ENCODE measurements at places on chromosomes 7 and 10.

DNA sequence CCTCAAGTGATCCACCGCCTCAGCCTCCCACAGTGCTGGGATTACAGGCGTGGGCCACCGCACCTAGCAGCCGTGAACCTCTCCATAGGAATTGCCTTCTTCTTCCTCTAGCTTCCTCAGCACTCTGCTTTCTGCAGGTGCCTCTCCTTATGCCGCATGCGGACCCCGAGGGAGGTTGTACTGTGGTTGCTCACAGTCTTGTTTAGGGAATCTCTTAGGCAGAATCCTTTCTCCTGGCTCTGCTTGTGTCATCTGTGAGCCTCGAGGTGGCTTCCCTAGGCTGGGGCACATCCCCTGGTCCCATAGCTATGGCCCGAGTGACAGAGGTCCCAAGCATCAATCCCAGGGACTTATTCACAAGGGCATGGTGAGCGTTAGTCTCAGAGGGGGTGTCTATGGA, 33.2 kb upstream of the GIMAP8 start:
- no peak for DNase-seq

GRCh38 chr7:151592868-151593486, 73.3 kb upstream of the RHEB start:
- no peak for DNase-seq

DNA sequence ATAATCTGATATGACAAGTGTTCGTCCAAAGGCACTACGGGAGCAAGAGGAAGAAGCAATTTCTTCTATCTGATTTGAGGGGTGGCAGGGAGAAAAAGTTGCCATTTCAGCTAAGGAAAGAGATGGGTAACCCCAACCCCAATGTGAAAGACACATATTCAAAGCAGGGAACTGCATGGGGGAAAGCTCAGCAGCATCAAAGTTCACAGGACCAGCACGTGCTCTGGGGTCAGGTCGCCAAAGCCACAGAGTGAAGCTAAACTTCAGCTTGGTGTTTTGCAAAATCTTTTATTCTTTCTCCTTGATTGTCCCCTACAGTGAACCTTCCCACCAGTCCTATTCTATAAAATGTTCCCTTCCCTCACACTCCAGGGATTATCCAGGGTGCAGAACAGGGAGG, 112.8 kb upstream of the PPP2R2D start:
- no peak for DNase-seq

- DNase-seq = no peak
Observed at GRCh38 chr10:97574374-97575126, 2.0 kb downstream of the ANKRD2 start.

GRCh38 chr10:127910464-127910770, 3.5 kb downstream of the PTPRE start:
- DNase-seq = no peak

DNA sequence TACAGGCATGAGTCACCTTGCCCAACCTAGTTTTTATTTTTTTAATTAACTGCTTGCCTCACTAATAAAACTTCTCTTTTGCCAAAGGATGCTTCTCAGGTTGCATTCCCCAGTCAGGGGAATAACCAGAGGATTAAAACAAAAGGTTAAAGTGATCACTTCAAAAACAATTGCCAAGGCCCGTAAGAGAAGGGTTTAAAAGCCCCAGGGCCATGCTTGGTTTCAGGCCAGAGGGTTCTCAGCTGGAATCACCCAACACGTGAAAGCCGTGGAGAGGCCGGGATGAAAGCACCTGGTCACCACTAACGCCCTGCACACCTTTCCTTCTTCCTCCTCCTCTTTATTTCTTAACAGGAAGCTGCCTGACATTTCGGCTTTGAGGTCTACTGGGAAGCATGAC, 587.5 kb downstream of the PTPRN2 start:
- DNase-seq = no peak

- no peak for DNase-seq
Observed at GRCh38 chr7:117076426-117076943, 123.2 kb downstream of the ST7 start.

GRCh38 chr10:79984851-79985250, 35.9 kb upstream of the SFTPD start:
- no peak for DNase-seq

- DNase-seq = no peak
Observed at GRCh38 chr7:64636386-64636785, 29.5 kb upstream of the ZNF107 start.

- no peak for DNase-seq
Observed at GRCh38 chr10:84540022-84540616, 211.7 kb downstream of the CCSER2 start.

GRCh38 chr7:22109761-22110160, 164.1 kb upstream of the CDCA7L start:
- peak; percentile 44 for DNase-seq

DNA sequence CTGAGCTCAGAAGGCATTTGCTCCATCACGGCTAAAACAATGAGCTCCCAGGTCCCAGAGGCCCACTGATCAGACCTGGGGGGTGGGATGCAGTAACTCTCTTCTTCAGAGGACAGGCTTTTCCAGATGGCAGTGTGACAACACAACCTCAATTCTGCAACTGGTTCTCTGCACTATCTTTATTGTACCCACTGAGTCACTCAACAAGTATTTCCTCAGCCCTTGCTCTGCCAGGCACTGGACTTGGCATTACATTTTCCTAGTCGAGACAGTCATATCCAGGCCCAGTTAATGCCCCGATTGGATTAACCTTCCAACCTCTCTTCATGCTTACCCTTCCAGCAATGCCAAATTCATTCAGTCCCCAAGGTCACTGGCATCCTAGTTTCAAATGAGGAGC, 72.6 kb downstream of the JAZF1 start:
- DNase-seq = no peak

DNA sequence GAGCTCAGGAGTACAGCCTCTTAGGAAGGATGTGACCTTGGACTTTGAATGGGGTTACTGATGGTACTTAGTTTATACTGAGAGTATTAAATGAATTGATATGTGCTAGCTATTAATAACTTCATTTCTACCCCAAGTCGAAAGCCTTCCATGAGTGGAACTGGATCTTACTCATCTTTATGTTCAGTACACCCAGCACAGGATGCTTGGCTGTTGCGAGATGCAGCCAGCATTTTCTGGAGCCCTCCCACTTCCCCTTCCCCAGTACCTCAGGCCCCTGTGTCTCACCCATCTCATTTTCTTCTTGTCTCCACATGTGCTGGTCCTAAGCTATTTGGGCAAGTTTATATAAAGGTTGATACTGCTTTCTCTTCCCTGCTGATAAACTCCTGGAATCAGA, 7.2 kb downstream of the UPP1 start:
- DNase-seq = no peak

- no peak for DNase-seq
Observed at GRCh38 chr10:53029449-53029848, 256.9 kb upstream of the MBL2 start.

DNA sequence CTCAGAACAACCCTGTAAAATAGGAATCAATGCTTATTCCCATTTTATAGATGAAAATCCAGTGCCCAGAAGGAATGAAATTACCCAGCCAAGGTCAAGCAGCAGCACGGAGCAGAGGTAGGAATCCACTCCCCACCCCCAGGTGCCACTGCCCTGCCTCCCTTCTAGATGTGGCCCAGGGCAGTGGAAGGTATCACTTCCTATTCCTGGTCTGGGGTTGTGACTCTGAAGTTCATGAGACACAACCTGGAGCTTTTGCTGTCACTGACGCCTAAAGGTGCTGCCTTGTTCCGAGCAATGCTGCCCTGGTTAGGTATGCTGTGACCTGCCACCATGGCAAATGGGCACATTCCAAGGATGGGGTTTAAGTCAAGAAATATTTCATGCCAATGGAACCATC, 53.6 kb downstream of the PIK3AP1 start:
- DNase-seq = peak; percentile 74

- DNase-seq = no peak
Observed at GRCh38 chr10:4066581-4067390, 281.8 kb upstream of the KLF6 start.

DNA sequence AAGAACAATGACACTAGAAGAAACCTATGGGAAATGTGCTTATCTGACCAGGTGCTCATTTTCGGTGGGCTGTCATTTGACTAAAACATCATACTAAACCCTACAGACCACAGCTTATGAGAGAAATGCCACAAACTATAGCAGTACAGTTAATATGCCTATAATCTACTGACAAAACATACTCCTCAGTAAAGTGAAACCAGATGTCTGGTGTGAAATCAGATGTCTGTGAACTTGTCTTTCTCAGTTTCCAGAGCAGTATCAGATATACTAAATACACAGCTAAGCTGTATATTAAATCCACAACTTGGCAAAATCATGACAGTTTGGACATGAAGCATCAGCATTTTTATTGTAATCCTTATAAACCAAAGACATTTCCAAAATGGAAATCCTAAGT, 3.3 kb downstream of the IMMP2L start:
- no peak for DNase-seq

GRCh38 chr10:63605197-63605967, 84.2 kb downstream of the REEP3 start:
- no peak for DNase-seq

DNA sequence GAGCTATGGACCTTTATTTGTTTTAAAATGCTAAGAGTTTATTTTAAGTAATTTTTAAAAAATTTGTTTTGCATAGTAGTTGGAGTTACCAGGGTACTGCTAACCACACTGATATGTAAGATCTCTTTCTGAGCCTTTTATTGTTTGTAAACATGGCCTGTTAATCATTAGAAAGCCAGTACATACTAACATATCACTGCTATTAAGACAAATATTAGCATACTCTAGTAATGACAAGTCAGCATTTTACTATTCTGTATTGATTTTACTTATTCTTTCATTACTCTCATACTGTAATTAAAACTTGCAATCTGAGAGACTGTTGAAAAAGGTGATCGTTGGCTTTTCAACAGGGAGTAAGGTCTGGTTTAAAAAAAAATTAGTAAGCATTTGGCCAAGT, 66.7 kb downstream of the PTEN start:
- no peak for DNase-seq

DNA sequence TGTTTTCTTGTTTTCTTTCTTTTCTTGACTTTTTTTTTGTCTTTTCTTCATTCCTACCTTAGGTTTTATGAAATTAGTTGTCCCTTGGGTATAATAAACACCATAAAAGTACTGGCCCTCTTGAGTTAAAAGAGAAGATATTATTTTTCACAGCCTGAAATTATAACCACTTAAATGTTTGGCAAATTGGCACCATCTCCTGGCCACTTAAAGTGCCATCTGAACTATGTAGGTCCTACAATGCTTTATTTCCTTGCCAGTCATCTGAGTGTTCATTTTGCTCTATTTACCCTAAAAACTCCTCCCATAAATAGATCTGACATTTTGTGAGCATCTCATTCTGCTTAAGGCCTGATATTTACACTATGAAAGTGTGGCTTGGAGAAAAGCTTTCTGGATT, 98.9 kb upstream of the PRKCQ start:
- no peak for DNase-seq

- no peak for DNase-seq
Observed at GRCh38 chr7:20798081-20798693, 11.5 kb upstream of the SP8 start.

- DNase-seq = no peak
Observed at GRCh38 chr10:84845628-84846261, 517.4 kb downstream of the CCSER2 start.

GRCh38 chr7:101108330-101108857, 18.5 kb upstream of the SERPINE1 start:
- DNase-seq = no peak

Data from B cell (primary cell).